ENCODE measurements at places on chromosomes 5 and 9.

GRCh38 chr9:134221273-134222017 lies 57.1 kb upstream of the RNU6ATAC start:
- no peak for DNase-seq

DNA sequence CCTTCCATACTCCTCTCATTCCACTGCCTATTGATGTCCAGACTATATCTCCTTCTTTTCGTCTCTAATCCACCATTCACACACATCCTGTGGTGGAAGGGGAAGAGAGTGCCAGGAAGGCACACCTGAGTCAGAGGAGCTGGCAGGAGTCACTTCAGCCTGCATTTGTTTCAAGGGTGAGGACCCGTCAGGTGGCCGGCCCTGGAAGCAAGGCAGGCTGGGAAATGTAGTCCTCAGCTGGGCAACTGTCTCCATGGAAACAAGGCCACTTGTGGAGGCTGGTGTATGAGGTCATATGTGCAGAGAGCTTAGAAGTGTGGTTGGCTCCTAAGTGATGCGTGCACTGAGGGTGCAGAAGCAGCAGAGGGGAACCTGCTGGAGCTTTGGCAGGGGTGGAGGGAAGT lies 278.4 kb downstream of the NSG2 start:
- no peak for DNase-seq

DNA sequence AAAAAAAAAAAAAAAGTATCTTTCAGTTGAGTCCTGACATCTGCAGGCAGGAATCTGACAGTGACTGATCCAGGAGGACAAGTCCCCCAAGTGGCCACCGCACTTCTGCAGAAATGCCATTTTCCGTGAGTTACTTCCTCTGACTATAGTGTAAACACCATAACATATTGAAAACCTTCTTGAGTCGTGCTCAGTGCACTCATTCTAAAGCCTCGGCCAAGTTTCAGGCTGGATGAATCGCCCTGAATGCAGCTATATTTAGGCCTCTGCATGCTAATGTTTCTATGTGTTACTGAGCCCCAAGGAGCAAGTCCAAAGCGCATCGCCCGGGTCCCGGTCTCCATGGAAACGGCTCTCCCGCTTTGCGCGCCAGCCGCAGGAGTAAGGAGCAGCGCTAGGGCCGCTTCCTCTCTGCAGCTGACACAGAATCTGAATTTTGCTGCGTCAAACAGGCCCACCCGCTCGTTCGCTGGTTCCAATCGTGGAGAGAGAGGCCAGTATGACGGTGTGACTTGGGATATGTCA lies 335.4 kb downstream of the MSX2 start:
- peak; percentile 2 for DNase-seq

DNA sequence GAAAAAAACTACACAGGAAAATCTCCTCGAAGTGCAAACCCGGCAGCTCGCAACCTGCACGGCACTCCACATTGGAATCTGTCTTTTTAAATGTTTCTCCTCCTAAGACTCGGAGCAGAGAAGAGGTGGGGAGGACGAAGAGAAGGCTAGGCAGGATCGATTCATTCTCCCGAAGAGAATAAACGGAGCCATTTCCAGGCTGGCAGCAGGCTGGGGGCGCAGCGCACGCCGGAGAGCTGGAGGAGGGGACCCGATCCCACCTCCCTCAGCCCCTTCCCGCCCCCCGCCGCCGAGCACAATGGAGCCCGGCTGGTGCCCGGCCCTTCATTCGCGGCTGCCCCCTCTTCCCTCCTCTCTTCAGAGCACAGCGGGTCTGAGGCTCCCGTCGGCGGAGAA lies 628 bp downstream of the HOMER1 start:
- DNase-seq: peak; percentile 2

DNA sequence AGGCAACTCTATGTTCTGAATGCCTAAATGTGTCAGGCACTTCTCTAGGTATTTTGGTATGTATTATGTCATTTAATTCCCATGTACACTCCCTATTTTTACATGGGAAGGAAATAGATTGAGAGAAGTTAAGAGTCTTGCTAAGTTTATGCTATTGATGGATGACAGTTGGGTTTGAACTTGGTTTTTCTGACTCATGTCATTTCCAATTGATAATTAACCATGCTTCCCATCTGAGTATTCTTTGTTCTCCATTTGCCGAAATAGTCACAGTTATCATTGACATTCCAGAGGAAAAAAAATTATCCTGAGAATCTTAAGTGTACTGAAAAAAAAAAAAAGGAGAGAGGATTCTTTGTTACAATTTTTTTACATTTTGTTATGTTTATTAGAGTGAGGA lies 23.1 kb upstream of the DMRTA1 start:
- DNase-seq: no peak

GRCh38 chr5:159616952-159617351 lies 286.7 kb upstream of the IL12B start:
- no peak for DNase-seq

DNA sequence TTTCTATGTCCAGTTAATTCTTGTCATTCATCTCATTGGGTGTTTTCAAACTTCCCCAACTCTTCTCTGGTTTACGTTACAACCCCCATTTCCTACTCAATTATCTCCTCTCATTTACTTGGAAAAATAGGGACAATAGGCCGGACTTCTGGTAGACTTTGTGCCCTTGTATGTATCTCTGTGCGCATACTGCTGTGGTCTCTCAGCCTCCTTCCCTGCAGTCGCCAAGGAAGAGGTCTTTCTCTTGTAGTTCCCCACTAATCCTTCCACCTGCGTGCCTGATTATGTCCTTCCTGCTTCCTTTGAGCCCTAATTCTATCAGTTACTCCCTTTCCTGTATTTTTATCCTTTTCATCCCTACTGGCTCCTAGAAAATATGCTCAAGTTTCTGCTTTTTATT lies 176.3 kb downstream of the GDNF start:
- DNase-seq: no peak

DNA sequence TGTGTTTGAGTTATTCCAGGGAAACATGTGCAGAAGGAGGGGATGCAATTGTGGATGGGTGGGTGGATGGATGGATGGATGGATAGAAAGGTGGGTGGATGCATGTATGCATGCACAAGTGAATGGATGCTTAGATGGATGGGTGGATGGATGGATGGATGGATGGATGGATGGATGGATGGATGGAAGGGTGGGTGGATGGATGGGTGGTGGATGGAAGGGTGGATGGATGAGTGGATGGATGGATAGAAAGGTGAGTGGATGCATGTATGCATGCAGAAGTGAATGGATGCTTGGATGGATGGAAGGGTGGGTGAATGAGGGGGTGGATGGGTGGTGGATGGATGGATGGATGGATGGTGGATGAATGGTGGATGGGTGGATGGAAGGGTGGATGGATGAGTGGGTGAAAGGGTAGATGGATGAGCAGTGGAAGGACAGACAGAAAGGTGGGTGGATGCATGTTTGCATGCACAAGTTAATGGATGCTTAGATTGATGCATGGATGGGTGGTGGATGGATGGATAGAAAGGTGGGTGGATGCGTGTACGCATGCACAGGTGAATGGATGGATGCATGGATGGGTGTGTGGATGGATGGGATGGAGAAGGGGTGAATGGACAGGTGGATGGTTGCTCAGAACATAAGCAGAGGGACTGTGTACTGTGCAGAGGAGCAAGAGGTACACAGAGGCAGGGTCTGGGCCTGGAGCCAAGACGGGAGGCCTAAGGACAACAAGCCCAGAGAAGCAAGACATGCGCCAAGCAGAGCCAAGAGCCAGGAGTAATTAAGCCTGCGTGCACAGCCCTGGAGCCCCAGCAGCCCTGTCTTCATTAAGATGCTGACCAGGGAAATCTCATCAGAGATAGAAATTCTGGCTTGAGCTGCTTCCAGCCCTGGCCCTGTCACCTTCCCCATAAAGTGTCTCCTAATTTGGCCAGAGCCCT lies 84.6 kb upstream of the PPP1R26 start:
- no peak for DNase-seq

GRCh38 chr9:127735530-127736185 lies 564 bp upstream of the TOR2A start:
- no peak for DNase-seq

DNA sequence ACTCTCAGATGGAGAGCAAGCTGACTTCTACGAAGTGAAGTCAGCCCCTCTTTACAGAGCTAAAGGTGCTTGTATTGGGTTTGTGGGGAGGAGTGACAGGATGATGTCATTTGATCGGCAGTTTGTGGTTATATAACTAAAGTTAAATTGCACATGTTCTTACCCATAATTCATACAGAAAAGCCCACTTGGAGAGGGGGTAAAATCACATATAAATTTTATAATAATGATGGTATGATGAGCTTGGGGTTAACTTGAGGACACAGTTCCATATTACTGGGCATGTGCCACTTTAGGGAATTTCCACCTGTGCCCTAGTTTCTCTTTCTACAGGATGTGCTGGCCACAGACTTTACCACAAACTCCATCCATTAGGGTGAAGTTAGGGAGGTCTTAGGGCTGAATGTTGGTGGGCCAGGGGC lies 1178.6 kb upstream of the CDH9 start:
- DNase-seq: no peak

DNA sequence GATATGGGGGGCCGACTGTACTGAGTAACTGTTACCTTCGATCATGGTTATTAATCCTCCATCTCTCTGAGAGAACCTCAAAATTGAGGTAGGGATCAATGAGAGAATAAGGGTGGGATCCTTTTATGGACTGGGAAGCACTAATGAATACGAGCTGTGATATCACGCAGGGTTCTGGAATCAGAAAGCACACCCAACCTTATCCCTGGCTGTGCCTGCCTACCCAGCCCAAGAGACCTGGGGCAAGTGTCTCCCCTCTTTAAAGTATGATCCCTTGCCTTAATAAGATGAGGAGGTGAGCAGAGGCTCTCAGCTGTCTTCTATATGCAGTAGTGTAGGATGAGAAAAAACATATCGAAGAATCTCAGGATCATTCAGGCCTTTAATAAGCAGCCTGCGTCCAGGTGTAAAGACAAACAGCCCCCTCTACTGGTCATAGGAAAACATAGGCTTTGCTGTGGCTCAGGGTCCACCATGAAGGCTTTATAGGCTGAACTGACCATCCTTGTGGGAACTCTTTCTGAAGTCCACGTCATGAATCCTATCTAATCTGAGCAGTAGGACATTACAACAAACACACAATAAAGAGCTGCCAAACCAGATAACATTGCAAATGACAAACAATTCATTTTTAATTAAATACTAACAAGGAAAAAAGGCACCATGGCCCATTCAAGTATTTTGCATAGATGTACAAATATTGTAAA lies 16.8 kb downstream of the NIPAL4 start:
- DNase-seq: peak; percentile 19

DNA sequence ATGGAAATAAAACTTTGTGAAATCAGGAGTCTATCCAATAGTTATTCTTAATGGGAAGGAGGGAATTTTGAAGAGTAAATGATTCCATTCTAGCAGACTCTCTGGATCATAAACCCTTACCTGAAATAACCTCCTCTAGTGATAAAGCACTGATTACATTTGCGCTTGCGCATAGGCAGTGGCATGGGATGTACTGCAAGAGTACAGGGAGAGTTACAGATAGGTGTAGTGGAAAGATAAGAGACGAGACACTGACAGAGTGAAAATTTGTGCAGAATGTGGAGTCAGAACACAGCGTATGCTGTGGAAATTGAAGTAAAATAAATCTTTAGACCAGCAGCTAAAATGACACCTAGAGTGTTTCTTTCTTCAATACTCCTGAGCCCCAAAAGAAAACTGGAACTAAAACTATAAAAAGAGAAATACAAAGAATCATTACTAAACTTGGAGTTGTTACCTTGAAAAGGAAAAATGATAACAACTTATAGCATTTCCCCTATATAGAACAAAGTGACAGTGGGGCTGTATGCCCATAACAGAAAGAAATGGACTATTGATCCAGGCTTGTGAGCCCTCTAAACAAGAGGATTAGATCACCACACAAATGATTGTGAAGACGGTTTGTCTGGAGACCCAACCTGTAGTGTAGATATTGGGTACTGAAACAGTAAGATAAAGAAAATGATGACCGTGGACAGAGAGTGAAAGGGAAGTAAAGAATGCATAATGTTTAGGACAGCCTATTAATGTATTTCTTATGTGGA lies 1471.2 kb upstream of the NUDT12 start:
- no peak for DNase-seq

GRCh38 chr9:79580055-79580454 lies 8.3 kb downstream of the TLE4 start:
- DNase-seq: no peak

GRCh38 chr9:113930390-113930783 lies 54.3 kb downstream of the ZNF618 start:
- DNase-seq: no peak

Measured in CD4-positive, alpha-beta T cell treated with Interleukin-6 for 4 hours (primary cell).